ENCODE measurements at places on chromosomes 11 and 22.

DNA sequence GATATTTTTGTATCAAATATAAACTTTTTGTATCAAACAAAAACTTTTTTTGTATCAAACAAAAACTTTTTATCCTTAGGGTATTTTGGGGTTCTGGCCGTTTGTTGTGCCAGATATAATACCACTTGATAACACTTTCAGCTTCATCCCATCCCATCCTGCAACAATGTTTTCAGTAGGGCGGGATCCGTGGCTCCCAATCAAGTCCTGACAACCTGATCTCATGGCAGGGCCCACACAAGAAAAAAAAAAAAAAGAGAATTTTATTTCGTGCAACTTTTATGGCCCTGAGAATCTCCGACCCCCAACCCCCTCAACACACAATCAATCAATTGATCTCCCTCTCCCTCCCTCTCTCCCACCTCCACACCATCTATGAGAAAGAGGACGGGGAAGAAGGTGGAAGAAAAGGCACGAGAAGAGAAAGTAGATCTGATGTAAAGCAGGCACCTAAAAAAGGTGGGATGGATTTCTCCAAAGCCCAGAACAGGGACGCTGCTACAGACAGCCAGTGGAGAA, 4749.6 kb upstream of the OR11H1 start:
- no peak for DNase-seq

GRCh38 chr11:20604295-20604803, 4.9 kb downstream of the SLC6A5 start:
- DNase-seq = no peak

- no peak for DNase-seq
These were observed 1.1 kb upstream of the IGSF9B start for GRCh38 chr11:133957900-133958299.

DNA sequence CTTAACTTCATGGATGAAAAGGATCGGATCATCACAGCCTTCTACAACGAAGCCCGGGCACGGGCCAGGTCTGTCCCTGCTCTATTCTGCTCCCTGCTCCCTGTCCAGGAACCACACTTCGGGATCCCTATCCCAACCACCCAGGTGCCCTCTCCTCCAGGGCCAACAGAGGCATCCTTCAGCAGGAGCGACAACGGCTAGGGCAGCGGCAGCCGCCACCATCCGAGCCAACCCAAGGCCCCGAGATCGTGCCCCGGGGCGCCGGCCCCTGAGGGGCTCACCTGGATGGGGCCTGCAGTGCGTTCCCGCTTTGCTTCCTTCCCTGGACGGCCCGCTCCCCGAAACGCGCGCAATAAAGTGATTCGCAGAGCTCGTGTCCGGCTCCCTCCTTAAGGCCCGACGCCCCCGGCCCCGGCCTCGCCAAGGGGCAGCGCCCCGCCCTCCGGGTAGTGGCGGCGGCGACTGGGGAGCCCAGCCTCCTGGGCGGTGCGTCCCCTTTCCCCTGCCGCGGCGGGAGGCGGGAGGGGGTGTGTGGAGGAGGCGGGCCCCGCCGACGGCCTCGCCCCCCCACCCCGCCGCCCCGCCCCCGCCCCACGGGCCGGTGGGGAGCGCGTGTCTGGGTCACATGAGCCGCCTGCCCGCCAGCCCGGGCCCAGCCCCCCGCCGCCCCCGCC, at the start of gene VEGFB:
TSS of gene VEGFB (plus strand) at position 672 of the 674 bp plus-strand sequence. CDS start 250 bp downstream, outside the sequence.
- DNase-seq = no peak

- DNase-seq = no peak
These were observed 54.4 kb downstream of the LINC01488 start for GRCh38 chr11:69535908-69536307.

DNA sequence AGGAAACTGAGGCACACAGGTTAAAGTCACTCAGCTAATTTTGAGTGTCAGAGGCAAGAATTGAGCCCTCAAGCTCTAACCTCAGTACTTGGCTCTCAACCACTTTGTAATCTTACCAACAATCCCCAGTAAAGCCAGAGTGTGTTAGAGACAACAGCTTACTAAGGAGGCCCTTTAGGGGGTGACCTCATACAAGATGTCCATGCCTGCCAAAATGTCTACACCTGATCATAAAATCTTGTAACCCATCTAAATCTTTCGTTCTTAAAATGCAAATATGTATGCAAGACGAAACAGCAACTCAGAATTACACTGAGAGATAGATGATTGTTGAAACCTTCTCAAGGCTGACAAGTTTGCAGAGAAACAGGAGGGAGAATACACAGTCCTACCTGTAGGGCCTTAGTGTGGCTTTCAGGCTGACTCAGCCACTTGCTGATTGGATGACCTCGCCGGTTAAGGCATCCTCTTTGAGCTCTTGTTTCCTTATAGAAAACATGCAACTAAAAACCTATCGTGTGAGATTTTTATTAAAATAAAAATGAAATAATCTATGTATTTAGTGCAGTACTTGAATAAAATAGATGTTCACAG, 143.2 kb downstream of the OPCML start:
- DNase-seq = no peak

GRCh38 chr11:61698173-61698948, 18.2 kb downstream of the DAGLA start:
- peak; percentile 90 for DNase-seq

DNA sequence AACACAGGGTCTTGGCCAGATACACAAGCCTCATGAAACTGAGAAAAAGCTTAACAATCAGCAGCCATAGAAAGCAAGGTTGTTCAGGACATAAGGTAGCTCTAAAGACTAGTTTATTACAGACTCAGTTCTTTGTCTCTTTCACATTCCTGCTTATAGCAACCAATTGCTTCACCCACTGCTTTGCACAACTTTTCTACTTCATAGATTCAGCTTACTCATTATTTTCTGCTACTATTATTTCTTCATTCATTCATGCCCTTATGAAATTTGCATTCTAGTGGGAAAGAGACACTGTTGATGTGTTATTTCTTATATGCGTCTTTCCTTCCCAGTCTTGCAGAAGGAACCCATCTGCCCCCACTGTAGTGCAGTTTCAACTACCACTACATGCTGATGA, 4.7 kb downstream of the CCDC34 start:
- DNase-seq = no peak

- no peak for DNase-seq
These were observed 202.9 kb downstream of the MIAT start for GRCh38 chr22:26860301-26860700.

DNA sequence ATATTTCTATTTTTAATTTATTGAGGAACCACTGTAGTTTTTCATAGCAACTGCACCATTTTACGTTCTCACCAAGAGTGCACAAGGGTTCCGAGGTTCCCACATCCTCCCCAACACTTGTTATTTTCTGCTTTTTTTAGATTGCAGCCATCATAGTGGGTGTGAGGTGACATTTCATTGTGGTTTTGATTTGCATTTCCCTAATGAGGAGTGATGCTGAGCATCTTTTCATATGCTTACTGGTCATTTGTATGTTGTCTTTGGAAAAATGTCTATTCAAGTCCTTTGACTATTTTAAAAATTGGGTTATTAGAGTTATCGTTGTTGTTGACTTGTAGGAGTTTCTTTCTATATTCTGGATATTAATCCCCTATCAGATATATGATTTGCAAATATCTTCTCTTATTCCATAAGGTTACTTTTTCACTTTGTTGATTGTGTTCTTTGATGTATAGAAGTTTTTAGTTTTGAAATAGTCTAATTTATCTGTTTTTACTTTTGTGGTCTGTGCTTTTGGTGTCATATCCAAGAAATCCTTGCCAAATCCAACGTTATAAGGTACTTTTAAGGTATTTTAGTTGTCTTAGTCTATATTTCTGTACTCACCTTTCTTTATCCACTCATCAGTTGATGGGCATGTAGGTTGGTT, 9.0 kb downstream of the NEAT1 start:
- DNase-seq = no peak

GRCh38 chr11:19951558-19952115, 208.6 kb downstream of the DBX1 start:
- no peak for DNase-seq

GRCh38 chr11:111642542-111642941, 40.3 kb downstream of the SIK2 start:
- no peak for DNase-seq

GRCh38 chr11:13327421-13327820, 49.8 kb downstream of the BMAL1 start:
- DNase-seq = no peak

DNA sequence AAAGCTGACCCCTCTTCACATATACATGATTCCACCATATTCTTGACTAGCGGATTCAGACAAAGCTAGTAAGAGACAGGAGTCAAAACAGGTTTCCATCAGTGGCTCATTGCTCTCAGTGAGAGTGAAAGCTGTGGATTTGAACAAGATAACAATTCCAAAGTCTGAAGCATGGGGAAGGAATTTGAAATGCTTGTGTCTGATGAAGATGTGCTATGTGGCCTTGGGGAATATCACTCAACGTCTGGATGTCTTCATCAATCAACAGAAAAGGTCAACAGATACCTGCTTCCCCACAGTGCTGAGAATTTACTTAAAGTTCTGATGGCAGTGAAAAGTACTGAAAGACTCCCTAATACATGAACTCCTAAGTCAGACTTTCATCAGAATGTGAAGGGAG, 46.9 kb upstream of the SESN3 start:
- DNase-seq = no peak

- DNase-seq = no peak
These were observed 39.7 kb upstream of the GALNT18 start for GRCh38 chr11:11661326-11662040.

GRCh38 chr11:100631316-100631715, 55.8 kb upstream of the ARHGAP42 start:
- no peak for DNase-seq

DNA sequence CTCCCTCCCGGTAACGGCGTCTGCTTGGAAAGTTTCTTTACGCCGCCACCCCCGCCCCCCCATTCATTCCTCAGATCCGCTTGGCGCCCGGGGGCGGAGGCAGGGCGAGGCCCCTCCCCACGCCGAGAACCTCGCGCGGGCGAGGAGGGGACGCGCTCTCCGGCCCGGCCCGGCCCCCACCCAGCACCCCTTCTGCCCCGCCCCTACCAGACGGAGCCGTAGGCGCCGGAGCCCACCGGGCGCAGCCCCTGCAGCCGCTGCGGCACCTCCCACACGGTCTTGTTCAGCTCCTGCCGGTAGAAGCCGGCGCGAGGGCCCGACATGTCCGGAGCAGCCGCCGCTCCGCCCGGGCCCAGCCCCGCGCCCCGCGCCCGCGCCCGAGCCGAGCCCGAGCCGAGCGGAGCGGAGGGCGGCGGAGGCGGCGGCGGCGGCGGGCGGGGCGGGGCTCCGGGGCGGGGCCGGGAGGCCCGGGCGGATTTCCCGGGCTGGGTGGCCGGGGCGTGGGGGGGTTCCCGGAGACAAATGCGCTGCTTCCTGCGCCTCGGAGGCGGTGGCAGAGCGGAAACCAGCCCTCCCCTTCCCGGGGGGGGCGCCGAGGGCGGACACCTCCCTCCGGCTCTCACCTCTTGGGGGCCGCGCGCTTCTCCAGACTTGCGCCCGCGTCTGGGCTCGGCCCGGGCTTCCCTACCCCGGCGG, at the start of gene MAPK11:
TSS of gene MAPK11 (minus strand) at position 411 of the 696 bp plus-strand sequence. CDS start at position 323, 88 bp downstream.
- no peak for DNase-seq

- DNase-seq = peak; percentile 46
These were observed 67.1 kb downstream of the CD82 start for GRCh38 chr11:44632466-44633123.

- DNase-seq = no peak
These were observed 36.1 kb upstream of the ADSL start for GRCh38 chr22:40310081-40310767.

DNA sequence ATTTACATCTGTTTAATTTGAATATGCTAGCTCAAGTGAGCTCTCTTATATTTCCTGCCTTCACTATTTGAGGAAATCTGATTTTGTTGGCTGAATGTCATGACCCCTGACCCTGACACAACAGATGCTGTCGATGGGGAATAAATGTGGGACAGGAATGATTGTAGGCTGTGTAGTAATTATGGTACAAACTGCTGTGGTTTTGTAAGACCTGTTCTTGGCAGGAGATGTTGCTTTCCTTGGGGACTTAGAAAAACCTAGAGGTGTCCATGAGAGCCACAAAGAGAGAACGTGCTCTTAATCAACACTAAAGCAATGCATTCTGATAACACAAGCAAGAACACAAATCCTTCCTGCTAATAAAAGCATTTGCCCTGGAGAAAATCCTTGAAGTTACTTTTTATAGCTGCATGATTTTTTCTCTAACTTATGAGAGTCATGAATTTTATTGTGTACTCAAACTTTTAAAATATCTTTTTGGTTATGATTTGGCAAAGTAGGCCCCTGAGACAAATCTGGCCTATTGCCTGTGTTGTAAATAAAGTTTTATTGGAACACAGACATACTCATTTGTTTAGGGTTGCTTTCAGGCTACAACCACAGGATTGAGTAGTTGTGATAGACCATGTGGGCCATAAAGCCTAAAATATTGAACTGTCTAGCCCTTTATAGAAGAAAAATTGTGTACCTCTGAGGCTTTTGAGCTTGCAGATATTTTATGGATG, 90.2 kb downstream of the DDX10 start:
- DNase-seq = no peak

DNA sequence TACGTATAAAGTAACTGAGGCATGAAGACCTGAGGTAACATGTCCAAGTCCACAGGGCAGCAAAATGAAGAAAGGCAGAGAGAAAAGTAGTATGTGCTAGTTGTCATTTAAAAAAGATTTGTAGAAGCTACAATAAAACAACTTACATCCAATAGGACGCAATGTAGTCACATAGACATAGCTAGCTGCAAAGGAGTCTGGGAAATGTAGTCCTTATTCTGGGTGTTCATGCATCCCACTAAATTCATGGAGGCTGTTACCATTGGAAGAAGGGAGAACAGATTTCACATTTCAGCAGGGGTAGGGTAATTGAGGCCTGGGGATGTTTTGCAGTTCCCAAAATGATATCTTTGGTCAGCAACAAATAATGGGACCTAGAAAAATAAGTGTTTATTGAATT, 571.4 kb downstream of the MIAT start:
- no peak for DNase-seq

GRCh38 chr11:87116185-87116584, 78.5 kb downstream of the TMEM135 start:
- no peak for DNase-seq

DNA sequence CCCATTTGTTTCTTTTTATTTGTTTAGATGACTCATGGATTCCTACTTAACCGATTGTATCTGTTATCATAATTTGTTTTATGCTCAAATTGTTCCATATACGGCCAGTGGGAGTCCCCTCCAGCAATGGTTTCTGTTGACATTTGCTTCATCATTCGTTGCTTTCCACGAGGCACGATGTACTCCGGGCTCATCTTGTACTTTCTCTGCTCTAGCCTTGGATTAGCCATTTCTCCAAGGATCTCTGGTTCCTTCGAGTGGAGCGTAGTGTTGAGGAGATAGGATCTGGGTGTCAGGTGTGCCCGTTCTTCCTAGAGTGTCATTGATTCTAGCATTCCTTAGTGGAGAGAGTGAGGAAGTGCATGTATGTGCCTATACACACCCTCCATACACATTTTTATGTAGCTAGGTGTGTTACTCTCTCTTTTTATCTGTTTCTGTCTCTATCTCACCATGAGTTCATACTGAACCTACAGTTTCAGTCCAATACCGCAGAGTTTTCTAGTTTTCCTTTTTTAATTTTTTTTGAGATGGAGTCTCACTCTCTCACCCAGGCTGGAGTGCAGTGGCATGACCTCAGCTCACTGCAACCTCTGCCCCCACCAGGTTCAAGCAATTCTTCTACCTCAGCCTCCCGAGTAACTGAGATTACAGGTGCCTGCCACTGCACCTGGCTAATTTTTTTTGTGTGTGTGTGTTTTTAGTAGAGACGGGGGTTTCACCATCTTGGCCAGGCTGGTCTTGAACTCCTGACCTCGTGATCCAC, 31.4 kb downstream of the TECTA start:
- DNase-seq = no peak

All from posterior cingulate gyrus (tissue), 11 donors.